ENCODE measurements at places on chromosomes 5 and 9.

GRCh38 chr5:34941936-34942335, 12.6 kb downstream of the DNAJC21 start:
- no peak for DNase-seq

GRCh38 chr5:52041842-52042241, 658.6 kb downstream of the ISL1 start:
- DNase-seq: no peak

GRCh38 chr5:142946547-142947426, 176.6 kb downstream of the ARHGAP26 start:
- no peak for DNase-seq

DNA sequence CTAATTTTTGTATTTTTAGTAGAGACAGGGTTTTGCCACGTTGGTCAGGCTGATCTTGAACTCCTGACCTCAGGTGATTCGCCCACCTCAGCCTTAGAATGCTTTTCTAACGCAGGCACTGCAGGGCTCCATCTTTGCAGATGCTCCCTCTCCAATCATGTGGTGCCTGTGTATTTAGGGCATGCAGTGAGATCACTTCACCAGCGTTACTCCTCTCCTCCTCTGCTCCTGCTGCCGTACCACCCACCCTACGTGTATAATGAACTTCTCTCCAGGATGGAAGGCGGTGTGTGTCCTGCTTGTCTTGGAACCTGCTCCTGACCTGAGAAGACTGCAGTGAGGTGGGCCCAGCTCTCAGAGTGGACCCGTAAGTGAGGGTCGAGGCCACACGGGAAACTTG, 13.6 kb upstream of the CFAP157 start:
- no peak for DNase-seq

GRCh38 chr5:149448831-149449714, 70.0 kb upstream of the IL17B start:
- no peak for DNase-seq

DNA sequence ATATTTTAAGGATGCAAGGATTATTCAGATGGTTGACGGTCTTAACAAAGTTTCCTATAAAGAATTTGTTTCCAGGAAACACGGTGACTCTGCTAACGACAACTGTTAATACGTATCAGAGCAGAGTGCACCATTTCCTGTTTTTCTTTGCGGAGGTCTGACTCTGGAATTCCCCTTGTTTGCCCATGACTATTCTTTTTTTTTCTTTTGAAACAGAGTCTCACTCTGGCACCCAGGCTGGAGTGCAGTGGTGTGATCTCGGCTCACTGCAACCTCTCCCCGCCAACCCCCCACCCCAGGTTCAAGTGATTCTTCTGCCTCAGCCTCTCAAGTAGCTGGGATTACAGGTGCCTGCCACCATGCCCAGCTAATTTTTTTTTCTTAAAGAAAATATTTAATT, 115.9 kb downstream of the CDC42SE2 start:
- no peak for DNase-seq

DNA sequence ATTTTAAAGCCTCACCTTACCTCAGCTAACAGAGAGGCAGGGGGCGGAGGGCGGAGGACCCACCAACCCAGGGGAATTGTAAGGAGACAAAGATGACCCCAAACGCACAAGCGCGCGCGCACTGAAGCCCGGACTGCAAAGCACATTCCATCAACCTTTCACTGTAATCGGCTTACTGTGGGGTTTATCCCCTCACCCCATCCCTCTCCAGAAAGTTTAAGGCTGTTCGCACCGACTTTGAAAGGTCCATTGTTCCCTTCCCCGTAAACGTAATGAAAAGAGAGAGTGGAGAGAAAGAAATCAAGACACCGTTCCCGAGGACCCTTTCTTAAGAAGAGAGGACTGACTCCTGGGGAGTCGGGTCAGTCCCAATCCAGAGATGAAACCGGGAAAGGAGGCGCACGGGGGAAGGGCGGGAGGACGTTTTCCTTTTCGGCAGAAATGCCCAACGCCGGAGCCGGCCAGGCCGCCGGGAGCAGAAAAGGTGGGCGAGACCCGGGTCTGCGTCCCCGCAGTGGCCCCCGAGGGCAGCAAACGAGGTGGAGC, 464 bp downstream of the CEMIP2 start:
- DNase-seq: no peak

GRCh38 chr9:135277219-135278201, 190.0 kb downstream of the OLFM1 start:
- DNase-seq: no peak
